Endothelial cell of umbilical vein (primary cell): ENCODE measurements at places on chromosomes 1 and 21.

GRCh38 chr1:203555076-203555475, 61.1 kb downstream of the OPTC start:
- no peak for DNase-seq

GRCh38 chr1:94068096-94068998, 52.6 kb downstream of the ABCA4 start:
- DNase-seq = peak; percentile 86

- DNase-seq = peak; percentile 78
Observed at GRCh38 chr1:97489834-97490233, 431.0 kb downstream of the DPYD start.

DNA sequence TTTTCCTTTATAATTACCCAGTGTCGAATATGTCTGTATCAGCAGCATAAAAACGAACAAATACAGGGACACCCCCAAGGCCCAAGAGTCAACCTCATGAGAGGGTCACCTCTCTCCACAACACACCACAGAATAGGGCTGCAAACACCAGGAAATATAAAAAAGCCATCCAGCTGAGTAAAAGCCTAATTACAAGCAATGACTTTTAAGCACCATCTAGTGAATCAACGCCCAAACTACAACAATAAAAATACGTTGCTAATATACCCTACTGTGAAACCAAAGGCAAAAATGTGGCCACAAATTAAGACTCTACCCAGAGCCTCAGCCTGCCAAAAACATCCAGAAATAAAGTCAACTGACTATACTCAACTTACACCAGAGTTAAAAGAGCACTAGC, 817.9 kb upstream of the NEGR1 start:
- DNase-seq = peak; percentile 2

- peak; percentile 95 for DNase-seq
Observed at GRCh38 chr1:234610666-234611224, 767 bp upstream of the IRF2BP2 start.

- peak; percentile 13 for DNase-seq
Observed at GRCh38 chr1:204172404-204173029, 6.4 kb upstream of the REN start.
